ENCODE measurements at places on chromosomes 3 and 15.
A peak's percentile ranks its signal among the peaks of the same experiment; 100 is the strongest.

DNA sequence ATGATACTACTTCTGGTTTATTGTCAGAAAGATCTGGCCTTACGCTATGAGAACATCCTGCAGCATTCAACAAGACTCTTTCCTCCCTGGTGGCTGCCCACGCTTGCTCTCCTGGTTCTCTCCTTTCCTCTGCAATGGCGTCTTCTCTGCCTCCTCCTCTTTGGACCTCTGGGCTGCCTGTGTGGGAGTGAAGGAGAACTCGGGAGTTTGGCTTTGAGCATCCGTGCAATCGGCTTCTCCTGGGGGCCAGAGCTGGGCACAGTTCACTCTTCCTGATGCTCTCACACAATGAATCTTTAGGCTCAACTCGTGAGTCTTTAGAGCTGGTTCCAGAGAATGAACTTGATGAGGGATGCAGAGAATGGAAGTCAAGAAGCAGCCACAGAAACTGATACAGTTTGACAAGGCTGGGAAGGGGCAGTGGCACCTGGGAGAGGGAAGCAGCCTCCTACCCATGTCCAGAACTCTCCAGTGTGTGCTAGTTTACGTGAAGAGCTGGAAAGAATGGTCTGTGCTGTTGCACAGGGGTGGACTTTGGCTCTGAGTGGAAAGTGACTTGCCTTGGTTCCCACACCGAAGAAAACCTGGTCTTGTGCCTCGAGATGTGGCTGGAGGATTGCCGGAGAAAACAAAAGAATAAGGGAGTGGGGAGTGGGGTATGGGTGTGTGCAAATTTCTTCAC lies 37.9 kb downstream of the RPLP1 start:
- no peak for DNase-seq

- no peak for DNase-seq
These were observed at the start of gene PIGZ for GRCh38 chr3:196968233-196969133. Gene PIGZ (minus strand): TSS chr3:196968833. CDS start chr3:196952031, 16,802 bp downstream.

- no peak for DNase-seq
These were observed 24.7 kb upstream of the TM4SF4 start for GRCh38 chr3:149449799-149450198.

DNA sequence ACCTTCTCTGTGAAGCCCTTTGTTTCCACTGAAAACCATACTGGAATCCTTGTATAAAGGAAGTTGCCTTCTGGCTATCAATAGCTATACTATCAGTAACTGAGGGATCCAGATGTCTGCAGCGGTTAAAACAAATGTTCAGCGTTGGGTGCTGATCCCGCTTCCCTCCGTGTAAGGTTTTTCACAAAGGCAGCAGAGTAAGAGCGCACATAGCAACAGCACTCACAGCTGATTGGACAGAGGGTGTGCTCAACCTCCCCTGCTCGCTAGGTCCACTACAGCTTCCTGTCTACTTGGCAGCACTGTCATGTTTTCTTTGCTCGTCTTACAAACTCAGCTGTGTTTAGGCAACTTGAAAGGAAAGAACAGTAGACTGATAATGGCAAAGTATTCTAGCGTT lies 27.3 kb downstream of the ATOSA start:
- peak; percentile 83 for DNase-seq

DNA sequence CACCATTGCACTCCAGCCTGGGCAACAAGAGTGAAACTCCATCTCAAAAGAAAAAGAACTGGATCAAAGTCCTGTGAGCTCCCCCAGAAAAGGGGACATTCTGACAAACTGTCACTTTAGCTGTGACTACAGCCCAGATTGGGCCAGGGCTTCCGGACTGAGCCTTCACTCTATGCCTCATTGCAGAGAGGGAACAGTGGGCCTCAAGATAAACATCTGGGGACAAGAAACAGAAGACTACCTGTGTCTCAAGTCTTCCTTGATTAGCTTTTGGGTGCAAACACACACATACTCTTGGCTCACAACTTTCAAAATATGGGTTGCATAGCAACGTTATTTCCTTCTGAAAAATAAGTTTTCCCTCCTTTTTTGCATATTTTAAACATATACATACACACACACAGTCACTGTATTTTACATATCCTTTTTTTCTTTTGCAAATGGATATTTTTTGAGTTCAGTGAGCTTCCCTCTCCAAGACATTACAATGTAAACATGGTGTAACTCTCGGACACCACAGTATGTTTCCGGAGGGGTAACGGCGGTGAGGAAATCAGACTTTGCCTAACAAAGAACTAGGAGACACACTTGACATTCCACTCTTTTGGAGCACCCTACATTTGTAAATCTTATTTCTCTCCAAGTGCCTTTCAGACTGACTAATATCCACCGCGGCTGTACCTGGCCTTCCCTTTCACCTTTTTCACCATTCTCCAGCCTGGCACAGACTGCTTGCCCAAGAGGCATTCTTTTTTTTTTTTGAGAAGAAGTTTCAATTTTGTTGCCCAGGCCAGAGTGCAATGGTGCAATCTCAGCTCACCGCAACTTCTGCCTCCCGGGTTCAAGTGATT lies 3.5 kb downstream of the TKT start:
- DNase-seq = no peak

- DNase-seq = no peak
These were observed 53.5 kb downstream of the CEMIP start for GRCh38 chr15:80832686-80833085.

GRCh38 chr3:4119119-4119518 lies 184.1 kb upstream of the SETMAR start:
- DNase-seq = no peak

DNA sequence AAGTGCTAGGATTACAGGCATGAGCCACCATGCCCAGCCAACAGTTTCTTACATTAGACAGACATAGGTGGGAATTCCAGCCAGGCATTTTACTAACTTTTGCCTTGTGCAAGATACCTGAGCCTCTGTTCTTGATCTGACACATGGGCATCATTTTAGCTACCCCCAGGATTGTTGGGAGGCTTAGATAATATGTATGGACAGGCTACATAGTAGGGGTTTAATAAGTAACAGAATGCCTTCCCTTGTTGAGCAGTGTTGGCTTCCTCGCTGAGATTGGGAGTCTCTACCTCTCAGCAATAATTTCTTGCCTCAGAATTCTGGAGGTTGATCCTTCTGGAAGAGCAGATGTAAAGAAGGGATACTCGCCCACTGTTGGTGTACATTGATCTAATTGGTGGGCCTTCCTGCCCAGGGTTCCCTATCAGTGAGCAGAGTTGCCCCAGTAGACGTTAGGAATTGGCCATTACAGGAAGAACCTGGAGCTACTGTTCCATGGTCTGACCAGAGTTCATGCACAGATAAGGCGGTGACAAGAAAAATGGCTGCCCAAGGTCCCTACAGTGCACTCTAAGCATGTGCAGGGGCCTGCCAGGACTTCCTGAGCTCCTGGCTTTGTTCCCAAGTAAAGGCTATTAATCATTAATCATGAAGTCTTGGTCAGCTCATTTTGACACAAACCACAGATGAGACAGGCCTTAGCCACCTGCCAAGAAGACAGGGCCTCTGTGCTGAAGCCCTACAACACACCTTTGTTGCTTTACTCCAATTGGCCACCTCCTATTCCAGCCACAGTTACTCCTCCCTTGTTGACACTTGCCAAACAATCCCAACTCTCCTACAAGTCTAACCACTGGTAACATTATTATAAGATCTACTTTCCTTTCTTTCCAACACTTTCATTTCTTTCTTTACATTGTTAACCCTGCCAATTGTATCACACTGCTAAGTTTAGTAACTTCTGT lies 5.0 kb upstream of the IL17RE start:
- DNase-seq = no peak
